Transverse colon (tissue), 4 donors: ENCODE measurements at places on chromosomes 3 and 15. TPM values are rescaled to one million over a fixed set of nuclear protein-coding genes. Genes with fewer than 3 reads are reported as not detected.

GRCh38 chr3:158827773-158828172, 25.9 kb downstream of the MFSD1 start:
- DNase-seq, result no peak
- peaks cover 39% of the 10 kb centered on the region for H3K36me3 ChIP-seq
- H3K27me3 ChIP-seq, result no peaks in the 10 kb centered on the region
- no peaks in the 10 kb centered on the region for H3K4me1 ChIP-seq
- H3K4me3 ChIP-seq, result no peak overlapping the region

IL20RB gene
- total RNA-seq, result not detected

GRCh38 chr3:155019575-155019974, 60.5 kb upstream of the MME start:
- no peaks in the 10 kb centered on the region for H3K27me3 ChIP-seq
- no peaks in the 10 kb centered on the region for H3K36me3 ChIP-seq
- peaks cover 21% of the 10 kb centered on the region for H3K4me1 ChIP-seq
- H3K27ac ChIP-seq, result peak overlapping the region; percentile 38
- peak; percentile 49 for DNase-seq

DNA sequence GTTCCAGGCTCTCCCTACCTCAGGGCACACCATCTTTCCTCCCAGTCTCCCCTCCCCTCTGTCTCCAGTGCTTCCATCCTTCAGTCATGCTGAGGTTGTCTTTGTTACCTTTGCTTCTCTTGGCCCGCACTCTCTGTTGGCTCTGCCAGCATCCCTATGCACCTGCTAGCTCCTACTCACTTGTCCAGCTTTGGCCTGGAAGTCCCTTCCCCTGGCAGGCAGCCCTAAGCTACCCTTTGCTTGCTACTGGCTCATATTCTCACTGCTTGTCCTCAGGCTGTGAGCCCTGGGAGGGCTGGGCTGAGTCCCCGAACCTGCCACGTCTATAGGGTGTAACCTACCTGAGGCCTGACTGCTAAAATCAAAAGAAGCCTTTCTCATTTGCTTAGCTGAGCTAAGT, 122.7 kb downstream of the PGPEP1L start:
- no peaks in the 10 kb centered on the region for H3K36me3 ChIP-seq
- H3K27ac ChIP-seq, result no peak overlapping the region
- H3K4me1 ChIP-seq, result peaks cover 7% of the 10 kb centered on the region
- H3K4me3 ChIP-seq, result no peak overlapping the region
- DNase-seq, result no peak

- H3K36me3 ChIP-seq, result no peaks in the 10 kb centered on the region
- DNase-seq, result peak; percentile 66
- H3K4me3 ChIP-seq, result peak overlapping the region; percentile 55
- H3K27me3 ChIP-seq, result peaks cover 89% of the 10 kb centered on the region
Observed at GRCh38 chr15:93087825-93088199, 1.2 kb downstream of the RGMA start.

DNA sequence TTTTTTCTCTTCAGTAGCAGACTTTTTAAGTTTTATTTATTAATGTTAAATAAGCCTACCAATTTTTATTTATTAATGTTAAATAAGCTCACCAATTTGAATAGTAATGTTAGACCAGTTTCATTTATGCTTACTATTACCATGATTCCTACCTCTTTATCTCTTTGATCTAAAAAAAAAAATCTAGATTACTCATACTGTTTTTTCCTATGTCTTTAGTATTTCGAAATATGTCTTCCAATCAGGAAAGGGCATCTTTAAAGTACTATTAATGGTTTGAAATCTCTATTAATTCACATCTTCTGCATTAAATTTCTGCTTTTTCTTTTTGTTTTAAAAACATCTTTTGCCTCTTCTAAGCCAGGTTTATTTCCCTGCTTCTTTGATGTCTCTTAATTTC, 27.5 kb upstream of the MAPKBP1 start:
- H3K4me1 ChIP-seq, result no peaks in the 10 kb centered on the region
- no peak overlapping the region for H3K4me3 ChIP-seq
- H3K36me3 ChIP-seq, result no peaks in the 10 kb centered on the region
- DNase-seq, result no peak

DNA sequence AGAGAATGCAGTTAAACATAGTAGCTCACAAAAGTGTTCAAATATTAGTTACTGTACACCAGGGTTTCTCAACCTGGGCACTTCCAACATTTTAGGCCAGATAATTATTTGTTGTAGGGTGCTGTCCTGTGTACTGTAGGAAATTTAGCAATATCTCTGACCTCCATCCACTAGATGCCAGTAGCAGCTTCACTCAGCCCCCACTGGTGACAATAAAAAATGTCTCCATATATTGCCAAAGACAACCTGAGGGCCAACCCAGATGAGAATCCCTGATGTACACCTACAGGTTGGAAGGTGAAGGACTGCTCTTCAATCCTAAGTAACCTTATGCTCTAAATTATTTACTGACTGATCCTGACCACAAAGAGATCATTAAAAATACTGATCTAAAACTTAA, 32.5 kb downstream of the DCUN1D1 start:
- DNase-seq, result no peak
- H3K27me3 ChIP-seq, result no peaks in the 10 kb centered on the region
- peaks cover 28% of the 10 kb centered on the region for H3K36me3 ChIP-seq
- no peak overlapping the region for H3K4me3 ChIP-seq
- no peak overlapping the region for H3K27ac ChIP-seq
- no peaks in the 10 kb centered on the region for H3K4me1 ChIP-seq

GRCh38 chr3:3589715-3590130, 209.5 kb upstream of the LRRN1 start:
- no peaks in the 10 kb centered on the region for H3K27me3 ChIP-seq
- no peak overlapping the region for H3K4me3 ChIP-seq
- H3K27ac ChIP-seq, result no peak overlapping the region
- H3K36me3 ChIP-seq, result no peaks in the 10 kb centered on the region
- DNase-seq, result no peak

GRCh38 chr3:12886106-12886679, 44.8 kb upstream of the RPL32 start:
- H3K4me1 ChIP-seq, result no peaks in the 10 kb centered on the region
- peaks cover 18% of the 10 kb centered on the region for H3K27me3 ChIP-seq
- no peak overlapping the region for H3K27ac ChIP-seq

- no peak overlapping the region for H3K27ac ChIP-seq
- no peaks in the 10 kb centered on the region for H3K27me3 ChIP-seq
- H3K36me3 ChIP-seq, result no peaks in the 10 kb centered on the region
- H3K4me3 ChIP-seq, result no peak overlapping the region
Observed at GRCh38 chr15:82999426-82999825, 12.0 kb downstream of the C15orf40 start.

GNAT1 gene
- total RNA-seq, result not detected

DNA sequence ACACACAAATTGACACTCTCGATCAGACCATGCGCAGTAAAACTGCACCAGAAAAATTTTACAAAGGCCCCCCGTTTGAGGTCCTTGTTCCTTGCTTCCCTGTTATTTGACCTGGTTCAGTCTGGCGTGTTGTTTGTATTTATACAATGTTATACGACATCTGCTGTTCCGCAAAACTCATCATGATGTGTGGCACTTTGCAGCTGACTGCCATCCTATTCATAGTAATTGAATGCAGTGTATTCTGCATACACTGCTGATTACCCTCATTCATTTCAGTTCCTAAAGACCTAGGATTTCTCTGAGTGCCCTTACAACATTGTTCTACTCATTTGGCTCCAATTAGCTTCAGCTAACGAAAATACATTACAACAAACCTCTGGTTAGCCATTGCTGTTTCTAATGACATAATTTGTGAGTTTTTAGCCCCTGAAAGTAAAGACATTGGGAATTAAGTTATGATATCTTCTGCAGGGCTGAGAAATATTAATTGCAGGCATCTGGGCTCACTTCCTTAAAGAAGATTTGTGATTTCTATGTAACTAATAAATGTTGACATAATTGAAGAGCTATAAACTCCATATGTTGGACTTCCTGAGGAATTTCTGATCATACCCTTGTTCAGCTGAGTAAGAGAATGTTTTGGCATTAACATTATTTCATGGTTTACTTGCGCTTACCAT, 75.7 kb downstream of the C3orf38 start:
- H3K4me1 ChIP-seq, result no peaks in the 10 kb centered on the region
- H3K27ac ChIP-seq, result no peak overlapping the region
- H3K27me3 ChIP-seq, result no peaks in the 10 kb centered on the region
- no peak overlapping the region for H3K4me3 ChIP-seq
- no peak for DNase-seq

DNA sequence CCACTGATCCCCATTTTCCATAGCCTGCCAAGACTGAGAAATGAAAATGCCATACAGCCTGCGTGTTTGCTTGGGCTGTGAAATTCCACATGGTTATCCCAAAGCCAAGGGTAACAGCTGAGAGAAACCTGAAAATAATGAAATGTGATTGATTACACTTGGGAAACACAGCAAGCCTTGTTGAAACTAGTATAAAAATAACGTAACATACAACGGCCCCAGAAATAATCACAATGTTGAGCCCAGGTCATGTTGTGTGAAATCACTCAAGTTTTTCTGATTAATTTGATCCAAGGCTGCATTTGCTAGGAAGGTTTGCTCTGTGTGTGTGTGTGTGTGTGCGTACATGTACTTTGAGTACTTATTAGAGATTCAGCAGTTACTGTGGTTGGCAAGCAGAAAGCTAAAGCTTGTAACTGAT, 269.0 kb downstream of the OXSM start:
- H3K4me1 ChIP-seq, result peaks cover 4% of the 10 kb centered on the region
- no peak overlapping the region for H3K27ac ChIP-seq
- no peaks in the 10 kb centered on the region for H3K36me3 ChIP-seq
- no peak for DNase-seq

GRCh38 chr3:115709931-115710330, 86.6 kb downstream of the GAP43 start:
- no peaks in the 10 kb centered on the region for H3K4me1 ChIP-seq
- H3K36me3 ChIP-seq, result no peaks in the 10 kb centered on the region
- DNase-seq, result no peak
- no peak overlapping the region for H3K27ac ChIP-seq
- H3K27me3 ChIP-seq, result no peaks in the 10 kb centered on the region

DNA sequence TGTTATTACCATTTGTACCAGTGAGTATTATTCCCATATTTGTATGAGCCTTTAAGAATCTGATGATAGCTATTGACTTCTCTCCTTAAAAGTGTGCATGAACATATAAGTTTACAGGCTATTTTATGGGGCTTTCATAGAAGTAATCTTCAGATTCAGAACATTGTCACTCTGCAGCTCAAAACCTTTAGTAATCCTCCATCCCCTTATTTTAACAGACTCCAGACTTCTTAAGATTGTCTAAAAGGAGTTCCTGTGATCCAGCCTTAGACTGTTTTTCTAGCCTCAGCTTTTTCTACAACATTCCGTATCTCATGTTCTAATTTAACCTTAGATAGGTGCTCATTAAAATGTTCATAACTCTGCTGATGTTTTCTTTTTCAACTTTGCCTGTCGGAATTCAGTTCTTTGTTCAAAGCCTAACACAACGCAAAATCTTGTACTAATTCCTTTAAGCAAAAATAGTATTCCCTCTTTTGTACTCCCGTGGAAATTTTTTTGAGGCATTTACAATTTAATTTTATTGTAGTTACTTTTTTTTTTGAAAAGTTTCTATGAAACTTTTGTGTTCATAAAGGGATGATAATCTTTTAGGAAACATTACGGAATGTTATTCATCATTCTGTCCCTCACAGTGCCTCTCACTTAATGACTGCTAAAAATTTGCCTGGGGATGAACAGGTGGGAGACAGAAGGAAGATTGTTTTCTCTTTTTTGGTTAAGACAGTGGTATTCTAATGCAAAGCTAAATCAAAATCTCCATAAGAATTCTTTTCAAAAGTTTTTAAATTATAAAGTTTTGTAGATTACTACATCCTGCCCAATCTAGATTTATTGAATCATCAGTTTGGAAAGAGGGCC, 38.7 kb upstream of the UTS2B start:
- H3K4me1 ChIP-seq, result no peaks in the 10 kb centered on the region
- no peaks in the 10 kb centered on the region for H3K27me3 ChIP-seq
- H3K27ac ChIP-seq, result no peak overlapping the region
- H3K36me3 ChIP-seq, result peaks cover 21% of the 10 kb centered on the region
- H3K4me3 ChIP-seq, result no peak overlapping the region

DNA sequence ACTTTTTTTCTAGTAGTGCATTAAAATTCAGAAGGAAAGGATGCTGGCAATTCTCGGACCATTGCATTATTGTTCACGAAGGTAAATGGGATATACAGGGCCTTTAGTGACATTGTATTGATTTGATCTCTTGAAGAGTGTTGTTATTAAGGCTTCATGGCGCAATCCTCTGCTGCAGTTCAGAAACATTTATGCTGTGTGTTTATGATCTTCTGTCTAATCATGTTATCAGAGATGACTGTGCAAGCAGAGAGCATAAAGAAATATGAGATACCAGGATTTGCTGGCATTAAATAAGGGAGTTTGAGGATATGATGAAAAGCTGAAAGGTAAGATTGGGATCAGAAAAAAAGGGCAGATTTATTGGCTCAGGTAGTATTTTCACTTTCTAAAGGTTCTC, 180.6 kb downstream of the EPHA6 start:
- no peaks in the 10 kb centered on the region for H3K36me3 ChIP-seq
- no peak overlapping the region for H3K27ac ChIP-seq
- no peak overlapping the region for H3K4me3 ChIP-seq
- H3K4me1 ChIP-seq, result no peaks in the 10 kb centered on the region
- no peak for DNase-seq
